ENCODE measurements at places on chromosomes 3 and 15.

GRCh38 chr15:76772776-76773175 lies 132.4 kb downstream of the SCAPER start:
- no peak for DNase-seq
- no peaks in the 10 kb centered on the region for H3K4me1 ChIP-seq
- peaks cover 3% of the 10 kb centered on the region for H3K36me3 ChIP-seq
- no peaks in the 10 kb centered on the region for H3K27me3 ChIP-seq
- H3K27ac ChIP-seq, result no peak overlapping the region
- no peak overlapping the region for H3K4me3 ChIP-seq

DNA sequence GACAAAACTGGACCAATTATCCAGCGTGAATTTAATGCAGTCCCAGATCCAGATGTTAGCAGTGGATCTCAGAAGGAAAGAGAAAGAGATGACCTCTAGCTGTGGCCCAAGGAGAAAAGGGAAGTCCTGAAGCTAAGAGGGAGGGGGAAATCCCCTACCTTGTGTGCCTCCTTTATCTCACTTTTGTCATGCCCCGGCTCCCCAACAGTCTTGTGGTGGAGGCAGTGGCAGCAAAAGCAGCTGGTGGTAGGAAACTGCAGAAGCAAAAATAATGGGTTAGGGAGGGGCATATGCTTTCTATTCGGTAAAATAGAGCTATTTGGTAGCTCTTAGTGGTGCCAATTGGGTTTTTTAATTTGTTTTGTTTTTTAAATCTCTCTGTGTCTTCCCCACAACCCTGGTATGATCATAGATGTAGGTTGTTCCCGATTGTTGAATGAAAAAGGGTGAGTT lies 56.5 kb downstream of the MCTP2 start:
- no peak overlapping the region for H3K27ac ChIP-seq
- DNase-seq, result no peak
- no peaks in the 10 kb centered on the region for H3K4me1 ChIP-seq
- H3K36me3 ChIP-seq, result no peaks in the 10 kb centered on the region

- H3K36me3 ChIP-seq, result no peaks in the 10 kb centered on the region
- no peak for DNase-seq
- no peaks in the 10 kb centered on the region for H3K27me3 ChIP-seq
- H3K4me1 ChIP-seq, result no peaks in the 10 kb centered on the region
Measured at GRCh38 chr3:18787441-18787840, 360.9 kb upstream of the KCNH8 start.

GRCh38 chr3:129699199-129699598 lies 92.7 kb upstream of the PLXND1 start:
- H3K4me3 ChIP-seq, result no peak overlapping the region
- no peak for DNase-seq
- no peaks in the 10 kb centered on the region for H3K36me3 ChIP-seq
- H3K27me3 ChIP-seq, result no peaks in the 10 kb centered on the region
- H3K27ac ChIP-seq, result no peak overlapping the region
- H3K4me1 ChIP-seq, result no peaks in the 10 kb centered on the region

- H3K4me1 ChIP-seq, result no peaks in the 10 kb centered on the region
- H3K27me3 ChIP-seq, result no peaks in the 10 kb centered on the region
- no peak overlapping the region for H3K4me3 ChIP-seq
- H3K36me3 ChIP-seq, result no peaks in the 10 kb centered on the region
- DNase-seq, result no peak
Measured at GRCh38 chr15:94272251-94272898, 41.0 kb downstream of the MCTP2 start.

- H3K4me3 ChIP-seq, result no peak overlapping the region
- no peaks in the 10 kb centered on the region for H3K4me1 ChIP-seq
- no peaks in the 10 kb centered on the region for H3K27me3 ChIP-seq
- H3K27ac ChIP-seq, result no peak overlapping the region
Measured at GRCh38 chr3:188863999-188864406, 307.8 kb upstream of the TPRG1 start.
